Occipital lobe (tissue), 3 donors: ENCODE measurements at places on chromosomes 3 and 15. TPM values are rescaled to one million over a fixed set of nuclear protein-coding genes. Genes with fewer than 3 reads are reported as not detected.

LDHAL6B gene
- total RNA-seq: not detected

IMPG2 gene
- 3.0 TPM for total RNA-seq

RETNLB gene
- total RNA-seq: not detected

SLC6A20 gene
- total RNA-seq: 2.7 TPM

TRH gene
- 1.1 TPM for total RNA-seq

IL17RD gene
- 38.1 TPM for total RNA-seq

FAM107A gene
- total RNA-seq: 24.8 TPM

PLSCR5 gene
- not detected for total RNA-seq

TTLL3 gene
- 16.5 TPM for total RNA-seq

PTPRG gene
- total RNA-seq: 81.4 TPM

TMEM266 gene
- total RNA-seq: 4.7 TPM

LRRN1 gene
- total RNA-seq: 21.4 TPM

DOCK3 gene
- total RNA-seq: 42.6 TPM

RARRES1 gene
- 1.4 TPM for total RNA-seq

CD200R1 gene
- total RNA-seq: 0.62 TPM

DNA sequence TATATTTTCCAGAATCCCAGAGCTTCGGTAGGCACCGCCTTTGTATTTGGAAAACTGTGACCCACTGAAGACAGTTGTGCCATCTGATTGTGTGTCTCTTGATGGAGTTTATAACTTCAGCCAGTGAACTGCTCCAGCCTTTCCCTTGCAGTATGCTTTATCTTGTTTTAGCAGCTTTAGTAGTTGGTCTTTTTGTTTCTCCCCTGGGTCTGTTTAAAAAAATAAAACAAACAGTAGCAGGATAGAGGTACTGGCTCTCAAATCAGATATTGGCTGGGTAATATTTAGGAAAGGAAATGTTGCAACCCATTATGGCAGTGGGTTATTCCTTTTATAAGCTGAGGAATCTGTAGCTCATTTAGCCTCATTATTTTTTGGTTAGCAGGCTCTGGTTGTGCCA lies 151.5 kb upstream of the BFSP2 start:
- no peak for DNase-seq

DNA sequence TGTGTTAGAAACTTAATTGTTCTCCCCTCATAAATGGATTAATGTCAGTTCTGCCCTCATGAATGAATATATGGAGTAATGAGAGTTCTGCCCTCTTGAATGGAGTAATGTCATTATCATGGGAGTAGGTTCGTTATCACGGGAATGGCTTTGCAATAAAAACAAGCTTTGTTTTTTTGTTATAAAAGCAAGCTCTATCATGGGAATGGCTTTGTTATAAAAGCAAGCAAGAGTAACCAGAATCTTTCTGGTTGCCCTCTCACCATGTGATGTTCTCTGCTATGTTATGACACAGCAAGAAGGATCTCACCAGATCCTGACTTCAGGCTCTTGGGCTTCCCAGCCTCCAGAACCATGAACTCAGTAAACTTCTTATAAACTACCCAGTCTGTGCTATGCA lies 38.4 kb upstream of the UBL7 start:
- no peak for DNase-seq

GRCh38 chr3:59867185-59868002 lies 817.6 kb upstream of the CFAP20DC start:
- no peak for DNase-seq

DNA sequence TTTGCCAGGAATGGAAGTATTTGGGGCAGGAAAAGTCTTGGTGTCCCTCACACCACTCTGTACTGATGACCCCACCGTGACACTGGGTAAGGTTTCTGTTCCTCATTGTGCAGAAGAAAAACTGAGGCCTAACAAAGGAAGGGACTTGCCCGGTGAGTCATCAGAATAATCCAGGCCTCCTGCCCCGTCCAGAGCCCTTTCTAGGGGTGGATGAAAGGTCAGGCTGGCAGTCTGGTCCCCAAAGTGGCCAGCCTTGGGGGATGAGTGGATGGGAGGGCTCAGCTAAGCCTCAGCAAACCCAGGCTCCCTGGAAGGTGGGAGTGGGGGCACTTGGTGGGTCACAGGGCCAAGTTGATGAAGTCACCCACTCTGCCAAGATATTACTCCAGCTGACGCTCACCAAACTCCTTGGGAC lies 2.3 kb upstream of the DNAH1 start:
- DNase-seq: no peak

DNA sequence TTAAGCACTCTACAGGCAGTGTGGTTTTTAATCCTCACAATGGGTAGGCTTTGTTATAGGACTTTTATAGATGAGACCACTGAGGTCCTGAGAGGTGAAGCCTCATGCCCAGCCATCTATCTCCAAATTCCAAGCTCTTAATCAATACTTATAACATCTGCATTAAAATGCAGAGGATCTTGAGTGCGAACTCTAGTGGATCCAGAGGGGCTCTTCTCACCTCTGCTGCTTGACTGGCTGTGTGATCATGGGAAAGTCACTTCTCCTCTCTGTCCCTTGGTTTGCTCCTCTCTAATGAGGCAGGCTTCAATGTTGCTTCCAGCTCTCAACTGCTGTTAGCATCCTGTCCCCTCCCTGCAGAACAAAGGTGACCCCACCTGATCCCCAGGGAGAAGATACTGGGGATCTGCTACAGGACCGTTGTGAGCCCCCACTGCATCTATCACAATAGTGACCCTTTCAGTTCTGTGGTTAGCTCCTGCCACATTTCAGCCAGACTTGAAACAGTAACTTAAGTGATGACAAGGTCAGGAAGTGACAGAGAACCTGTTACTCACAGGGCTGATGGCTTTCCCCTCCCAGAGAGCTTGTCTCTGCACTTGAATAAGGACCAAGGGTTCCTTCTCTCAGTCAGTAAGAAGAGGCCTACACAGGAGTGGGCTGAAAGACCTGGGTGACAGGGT lies 1.3 kb downstream of the SLC27A2 start:
- no peak for DNase-seq

DNA sequence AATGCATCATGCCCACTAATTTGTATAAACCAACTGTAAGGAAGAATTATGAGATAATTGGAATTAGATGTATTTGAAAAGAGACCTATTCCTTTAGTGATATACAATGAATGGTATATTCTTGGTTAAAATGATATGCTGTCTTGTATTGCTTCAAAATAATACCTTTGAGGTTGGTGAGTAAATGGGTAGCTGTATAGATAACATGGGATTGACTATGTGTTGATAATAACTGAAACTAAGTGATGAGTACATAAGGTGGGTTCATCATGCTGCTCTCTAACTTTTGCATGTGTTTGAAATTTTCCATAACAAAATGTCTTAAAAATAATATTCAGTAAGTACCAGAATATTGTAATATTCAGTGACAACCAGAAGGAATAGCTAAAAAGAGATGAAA lies 272.6 kb upstream of the ZPLD1 start:
- no peak for DNase-seq

DNA sequence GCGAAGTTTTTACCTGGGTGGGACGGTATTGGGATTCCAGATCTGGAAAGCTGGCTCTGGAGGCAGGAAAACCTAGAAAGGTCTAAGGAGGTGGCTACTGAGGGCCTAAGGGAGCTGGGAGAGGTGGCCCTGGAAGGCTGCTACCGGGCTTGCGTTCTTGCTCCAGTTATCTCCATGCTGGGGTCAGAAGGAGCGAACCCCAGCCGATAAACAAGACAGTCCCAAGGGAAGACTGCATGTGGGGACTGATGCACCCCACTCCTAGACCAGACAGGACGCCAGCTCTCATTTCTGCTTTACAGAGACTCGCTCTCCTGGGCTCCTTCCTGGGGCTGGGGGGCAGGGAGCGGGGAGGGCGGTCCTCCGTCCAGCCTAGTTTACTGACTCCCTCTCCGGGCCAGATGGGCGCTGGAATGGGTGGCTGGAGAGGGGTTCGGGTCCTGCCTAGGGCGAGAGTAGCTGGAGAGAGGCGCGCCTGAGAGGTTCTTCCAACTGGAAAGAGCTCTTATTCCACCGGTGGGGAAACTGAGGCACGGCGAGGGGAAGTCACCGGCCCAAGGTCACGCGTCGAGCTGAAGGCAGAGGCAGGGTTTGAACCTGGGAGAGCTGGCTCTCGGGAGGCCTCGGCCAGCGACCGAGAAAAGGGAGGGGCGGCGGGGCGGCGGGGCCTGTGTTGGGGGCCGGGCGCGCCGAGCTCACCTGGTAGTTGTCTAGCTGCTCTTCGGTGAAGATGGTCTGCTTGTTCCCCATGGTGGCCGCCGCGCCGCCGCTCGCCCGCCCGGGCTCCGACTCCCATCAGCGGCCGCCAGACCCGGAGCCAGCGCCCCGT lies 565 bp downstream of the CIB2 start:
- DNase-seq: no peak

- DNase-seq: no peak
These were observed 36.7 kb downstream of the SPESP1 start for GRCh38 chr15:68966996-68967395.

DNA sequence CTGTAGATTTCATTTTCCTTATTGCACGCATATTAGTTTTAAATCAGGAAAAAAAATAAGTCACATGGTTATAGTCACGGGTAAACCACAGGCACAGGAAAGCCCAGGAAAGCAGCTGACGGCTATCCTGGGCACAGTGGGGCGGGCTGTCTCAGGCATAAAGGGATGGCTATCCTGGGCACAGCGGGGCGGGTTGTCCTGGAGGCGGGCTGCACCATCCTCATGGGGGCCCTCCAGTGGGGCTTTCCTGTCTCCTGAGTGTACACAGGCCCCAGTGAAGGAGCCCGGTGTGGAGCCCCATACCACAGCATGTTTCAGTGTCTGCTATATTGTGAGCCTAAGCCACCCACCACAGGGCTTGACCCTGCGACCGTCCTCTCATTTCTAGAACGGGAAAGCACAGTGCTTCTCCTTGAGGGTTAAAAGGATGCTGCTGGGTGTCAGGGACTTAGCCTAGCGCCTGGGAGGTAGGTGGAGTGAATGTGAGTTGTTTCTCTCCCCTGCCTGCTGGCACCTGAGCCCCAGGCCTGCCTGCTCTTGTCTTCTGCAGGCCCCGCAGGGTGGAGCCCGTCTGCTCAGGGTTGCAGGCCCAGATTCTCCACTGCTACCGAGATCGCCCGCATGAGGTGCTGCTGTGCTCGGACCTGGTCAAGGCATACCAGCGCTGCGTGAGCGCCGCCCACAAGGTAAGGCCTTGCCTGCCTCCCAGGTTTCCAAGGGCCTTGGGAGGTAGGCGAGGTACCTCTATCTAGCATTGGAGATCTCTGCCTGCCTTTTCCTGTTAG lies 25.9 kb upstream of the PLXNA1 start:
- DNase-seq: no peak

DNA sequence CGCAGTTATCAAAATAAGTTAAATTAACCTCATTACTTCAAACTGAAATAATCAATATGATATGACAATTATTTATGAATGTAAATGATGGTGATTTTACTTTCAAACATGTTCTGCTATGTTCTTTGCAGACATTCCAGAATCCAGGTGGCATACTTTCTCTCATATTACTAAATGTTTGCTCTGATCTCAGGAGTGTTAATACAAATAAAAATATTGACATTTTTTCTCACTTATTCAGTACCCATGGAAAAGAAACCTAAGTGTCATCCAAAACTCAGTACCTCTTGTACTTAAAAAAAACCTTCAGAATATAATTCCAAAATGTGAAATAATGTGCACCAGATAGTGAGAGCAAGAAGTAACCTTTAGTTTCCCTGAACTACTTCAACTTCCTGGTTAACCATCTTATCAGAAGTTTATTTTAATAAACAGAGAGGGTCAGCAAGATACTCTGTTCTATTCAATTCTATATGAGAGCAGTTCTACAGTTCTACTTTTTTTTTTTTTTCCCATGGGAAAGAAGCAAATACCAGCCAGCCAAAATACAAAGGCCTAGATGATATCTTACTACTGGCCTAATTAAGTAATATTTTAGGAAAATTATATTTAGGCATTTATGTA lies 494.1 kb downstream of the MECOM start:
- no peak for DNase-seq

DNA sequence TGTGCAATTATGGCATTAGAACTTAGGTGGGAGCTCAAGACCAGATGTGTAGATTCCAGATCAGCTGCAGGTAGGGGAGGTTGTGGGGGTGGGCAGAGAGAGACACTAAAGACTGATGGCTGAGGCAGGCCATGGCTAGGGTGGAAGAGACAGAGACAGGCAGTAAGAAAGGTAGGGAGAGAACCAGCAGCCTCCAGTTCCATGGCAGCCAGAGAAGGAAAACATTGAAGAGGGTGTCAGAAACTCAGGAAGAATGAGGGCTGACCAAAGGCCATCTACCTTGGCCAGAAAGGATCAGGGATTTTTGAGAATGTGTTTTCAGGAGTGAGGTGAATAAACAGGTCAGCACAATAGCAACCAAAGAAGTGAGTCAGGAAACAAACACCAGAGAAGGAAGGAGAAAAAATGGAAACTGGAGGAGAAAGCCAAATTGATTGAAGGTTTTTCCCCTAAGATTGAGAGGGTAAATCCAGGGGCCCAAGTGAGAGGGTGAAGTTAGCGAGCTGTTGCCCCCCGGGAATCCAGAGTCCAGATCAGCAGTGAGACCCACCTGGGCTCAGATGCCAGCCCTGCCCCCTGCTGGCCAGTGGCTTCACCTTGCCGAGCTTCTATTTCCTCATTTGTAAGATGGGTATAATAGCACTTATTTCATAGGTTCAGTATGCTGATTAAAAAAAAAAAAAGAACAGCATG lies 41.0 kb downstream of the ABHD2 start:
- DNase-seq: no peak

DNA sequence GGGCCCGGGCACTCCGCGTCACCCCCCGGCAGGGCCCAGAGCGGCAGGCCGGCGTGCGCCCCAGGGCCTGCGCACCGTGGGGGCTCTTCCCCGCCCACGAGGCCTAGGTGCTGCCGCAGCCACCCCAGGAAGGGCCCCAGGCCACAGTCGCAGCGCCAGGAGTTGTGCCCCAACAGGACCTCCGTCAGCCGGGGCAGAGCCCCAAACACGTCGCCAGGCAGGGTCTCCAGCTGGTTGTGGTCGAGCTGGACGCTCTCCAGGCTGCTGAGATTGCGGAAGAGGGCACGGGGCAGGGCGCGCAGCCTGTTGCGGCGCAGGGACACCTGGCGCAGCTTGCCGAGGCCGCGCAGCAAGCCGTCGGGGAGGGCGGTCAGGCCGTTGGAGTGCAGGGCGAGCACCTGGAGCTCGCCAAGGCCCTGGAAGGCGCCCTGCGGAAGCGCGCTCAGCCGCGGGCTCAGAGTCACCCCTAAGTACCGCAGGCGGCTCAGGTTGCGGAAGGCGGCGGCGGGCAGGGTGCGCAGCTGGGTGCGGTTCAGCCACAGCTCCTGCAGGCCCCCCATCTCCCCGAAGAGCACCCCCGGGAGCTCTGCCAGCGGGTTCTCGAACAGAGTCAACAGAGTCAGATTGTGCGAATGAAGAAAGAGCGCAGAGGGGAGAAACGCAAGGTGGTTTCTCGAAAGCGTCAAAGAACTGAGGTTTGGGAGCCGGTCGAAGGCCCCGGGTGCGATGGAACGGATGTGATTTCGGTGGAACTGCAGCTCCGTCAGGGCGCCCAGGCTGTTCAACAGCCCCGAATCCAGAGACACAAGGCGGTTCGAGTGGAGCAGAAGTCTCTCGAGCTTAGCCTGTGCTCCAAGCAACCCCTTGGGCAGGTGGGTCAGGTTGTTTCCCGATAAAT lies 2.0 kb downstream of the GP5 start:
- no peak for DNase-seq

- DNase-seq: no peak
These were observed 75.2 kb downstream of the NEK10 start for GRCh38 chr3:27293939-27294338.

GRCh38 chr3:36698314-36698713 lies 66.0 kb downstream of the DCLK3 start:
- DNase-seq: no peak

GRCh38 chr3:126158912-126159454 lies 21.4 kb downstream of the ALDH1L1 start:
- DNase-seq: no peak
